ENCODE measurements at places on chromosomes 2 and 18.

GRCh38 chr2:190503088-190503487 lies 31.4 kb downstream of the NEMP2 start:
- DNase-seq: no peak

- no peak for DNase-seq
Measured at GRCh38 chr2:23624378-23624777, 239.4 kb downstream of the KLHL29 start.

- no peak for DNase-seq
Measured at GRCh38 chr2:216621292-216621691, 11.9 kb upstream of the IGFBP2 start.

GRCh38 chr2:219177552-219178376 lies at the start of gene RETREG2:
RETREG2 (plus strand) TSS chr2:219178275; CDS start chr2:219178353, 78 bp downstream.
- no peak for DNase-seq

GRCh38 chr2:201234663-201235135 lies 25.6 kb upstream of the CASP8 start:
- DNase-seq: no peak

- no peak for DNase-seq
Measured at GRCh38 chr18:3595369-3596273, 145.6 kb downstream of the TGIF1 start.

GRCh38 chr2:141590620-141591019 lies 540.2 kb downstream of the LRP1B start:
- no peak for DNase-seq

GRCh38 chr2:73205611-73206010 lies 3.2 kb downstream of the NOTO start:
- DNase-seq: no peak

DNA sequence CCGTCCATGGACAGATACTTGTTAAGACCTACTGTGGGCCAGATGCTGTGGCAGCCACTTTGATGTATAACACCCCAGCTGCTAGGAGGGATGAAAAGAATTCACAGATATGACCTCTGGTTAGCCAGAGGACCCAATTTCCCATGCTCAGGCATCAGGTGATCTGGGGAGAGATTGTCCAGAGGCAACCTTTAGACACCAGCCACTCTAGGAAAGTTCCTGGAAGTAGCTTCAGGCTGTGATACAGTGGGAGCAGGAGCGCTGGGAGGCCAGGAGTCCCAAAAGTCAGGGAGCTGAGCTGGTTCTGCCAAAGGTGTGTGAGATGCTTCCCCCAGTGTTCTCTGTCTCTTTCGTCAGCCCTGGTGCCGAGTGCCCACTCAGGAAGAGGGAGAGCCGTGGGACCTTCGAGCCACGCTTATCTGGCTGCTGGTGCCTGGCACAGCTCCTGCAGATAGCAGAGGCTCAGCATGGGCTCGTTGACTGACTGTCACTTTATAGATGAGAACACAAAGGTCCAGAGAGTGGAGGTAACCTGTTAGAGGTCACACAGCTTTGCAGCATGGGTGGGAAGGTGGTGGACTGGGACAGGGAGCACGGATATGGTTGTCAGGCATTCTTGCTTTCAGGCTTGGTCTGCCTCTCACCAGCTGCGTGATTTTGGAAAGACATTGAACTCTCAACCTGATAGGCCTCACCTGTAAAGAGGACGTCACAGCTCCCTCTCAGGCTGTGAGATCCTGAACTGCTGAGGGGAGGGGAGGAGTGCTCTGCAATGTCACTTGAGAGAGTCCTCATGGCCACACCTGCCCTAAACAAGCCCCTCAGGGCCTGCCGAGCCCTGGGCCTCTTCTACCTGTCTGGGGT lies 7.8 kb upstream of the RALB start:
- no peak for DNase-seq

DNA sequence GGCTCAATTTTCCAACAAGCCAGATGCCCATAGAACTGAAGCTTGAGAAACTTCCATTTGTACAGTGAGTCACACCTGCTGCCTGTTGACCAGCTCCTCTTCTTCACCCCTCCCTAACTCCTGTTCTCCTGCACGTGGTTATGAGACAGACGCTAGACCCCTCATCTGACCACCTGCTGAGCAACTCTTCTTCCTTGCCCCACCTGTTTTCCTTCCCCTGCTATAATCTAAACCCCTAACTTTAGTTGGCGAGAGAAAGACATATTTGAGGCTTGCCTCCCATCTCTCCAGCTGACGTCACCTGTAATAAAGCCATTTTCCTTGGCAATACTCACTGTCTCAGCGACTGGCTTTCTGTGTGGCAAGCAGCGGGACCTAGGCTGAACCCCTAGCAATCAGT lies 22.3 kb upstream of the ITM2C start:
- DNase-seq: no peak
